ENCODE measurements at places on chromosomes 16 and 17.

- DNase-seq = no peak
Measured at GRCh38 chr17:6592173-6592572, 35.8 kb upstream of the PITPNM3 start.

DNA sequence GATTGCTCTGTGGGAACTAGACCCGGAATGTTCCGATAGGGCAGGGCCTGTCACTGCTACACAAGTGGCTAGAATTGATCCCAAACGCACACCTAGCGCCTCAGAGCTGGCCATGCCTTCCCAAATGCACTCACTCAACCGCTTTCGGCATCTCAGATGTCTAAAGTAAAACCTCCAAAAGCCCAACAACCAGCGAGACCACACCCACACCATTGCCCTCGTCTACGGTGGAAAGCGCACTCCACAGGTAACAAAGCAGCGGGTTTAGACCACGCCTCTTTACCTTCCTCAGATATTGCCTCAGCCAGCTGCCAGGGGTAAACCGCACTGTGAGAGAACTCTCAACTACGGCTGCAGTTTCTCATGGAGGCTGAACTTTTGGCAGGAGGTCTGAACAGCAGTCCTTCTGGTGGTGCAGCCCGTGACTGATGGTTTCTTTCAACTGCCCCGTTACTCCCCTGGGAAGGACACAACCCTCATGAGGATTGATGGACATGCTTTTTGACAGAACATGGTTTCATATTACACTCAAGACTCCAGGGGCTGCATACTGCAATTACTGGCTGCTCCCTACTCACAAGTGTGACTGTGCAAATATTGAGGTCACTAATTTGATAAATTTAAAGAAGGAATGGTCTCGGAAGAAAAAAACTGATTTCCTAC is 34.5 kb downstream of the USP7 start:
- no peak for DNase-seq

- DNase-seq = peak; percentile 96
Measured at GRCh38 chr16:2459647-2460390, at the start of gene TEDC2. TSS of gene TEDC2 (plus strand) at chr16:2460109. CDS start at chr16:2460145, 36 bp downstream.

GRCh38 chr17:61799812-61800484 is 63.4 kb downstream of the BRIP1 start:
- no peak for DNase-seq

DNA sequence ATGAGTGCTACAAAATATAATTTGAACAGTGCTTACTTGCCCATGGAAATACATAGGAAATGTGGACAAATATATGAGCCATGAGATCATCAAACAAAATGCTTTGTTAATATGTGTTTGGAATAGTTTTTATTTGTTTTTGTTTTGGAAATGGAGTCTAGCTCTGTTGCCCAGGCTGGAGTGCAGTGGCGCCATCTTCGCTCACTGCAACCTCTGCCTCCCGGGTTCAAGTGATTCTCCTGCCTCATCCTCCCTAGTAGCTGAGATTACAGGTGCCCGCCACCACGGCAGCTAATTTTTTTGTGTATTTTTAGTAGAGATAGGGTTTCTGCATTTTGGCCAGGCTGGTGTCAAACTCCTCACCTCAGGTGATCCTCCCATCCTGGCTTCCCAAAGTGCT is 2.8 kb downstream of the CNEP1R1 start:
- no peak for DNase-seq

DNA sequence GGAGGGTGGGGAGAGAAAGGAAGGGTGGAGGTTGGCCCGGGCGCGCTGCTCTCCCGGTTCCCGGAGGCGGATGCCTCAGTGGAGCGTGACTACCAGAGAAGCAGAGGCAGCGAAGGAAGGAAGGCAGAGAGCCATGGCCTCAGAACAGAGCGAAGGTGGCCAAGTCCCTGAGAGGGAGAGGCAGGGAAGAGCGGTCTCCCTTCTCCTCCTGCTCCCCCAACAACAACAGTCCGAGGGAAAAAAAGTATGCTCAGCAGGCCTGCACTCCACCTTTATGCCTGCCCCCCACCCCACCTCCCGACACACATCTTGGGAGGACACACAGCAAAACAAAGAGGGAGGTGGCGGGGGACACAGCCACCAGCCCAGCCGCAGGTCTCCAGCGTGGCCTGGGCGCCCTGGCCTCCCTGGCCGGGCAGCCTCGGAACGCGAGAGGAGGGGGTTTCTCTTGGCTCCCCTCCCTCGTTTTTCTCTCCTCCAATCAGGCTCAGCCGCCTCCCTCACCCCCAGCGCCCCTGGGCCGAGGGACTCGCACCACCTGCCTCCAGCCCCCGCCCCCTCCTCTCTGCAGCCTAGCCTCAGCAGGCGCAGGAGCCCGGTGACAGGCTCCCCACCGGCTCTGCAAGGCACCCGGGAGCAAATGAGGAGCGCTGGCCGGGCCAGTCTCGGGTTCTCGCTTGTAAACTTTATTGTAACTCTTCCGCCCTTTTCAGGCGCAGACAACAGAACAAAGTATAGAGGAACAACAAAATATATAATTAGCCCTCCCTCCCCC is 1.1 kb upstream of the HOXB7 start:
- no peak for DNase-seq

GRCh38 chr16:83231729-83232128 is 576.0 kb upstream of the HSBP1 start:
- DNase-seq = no peak

DNA sequence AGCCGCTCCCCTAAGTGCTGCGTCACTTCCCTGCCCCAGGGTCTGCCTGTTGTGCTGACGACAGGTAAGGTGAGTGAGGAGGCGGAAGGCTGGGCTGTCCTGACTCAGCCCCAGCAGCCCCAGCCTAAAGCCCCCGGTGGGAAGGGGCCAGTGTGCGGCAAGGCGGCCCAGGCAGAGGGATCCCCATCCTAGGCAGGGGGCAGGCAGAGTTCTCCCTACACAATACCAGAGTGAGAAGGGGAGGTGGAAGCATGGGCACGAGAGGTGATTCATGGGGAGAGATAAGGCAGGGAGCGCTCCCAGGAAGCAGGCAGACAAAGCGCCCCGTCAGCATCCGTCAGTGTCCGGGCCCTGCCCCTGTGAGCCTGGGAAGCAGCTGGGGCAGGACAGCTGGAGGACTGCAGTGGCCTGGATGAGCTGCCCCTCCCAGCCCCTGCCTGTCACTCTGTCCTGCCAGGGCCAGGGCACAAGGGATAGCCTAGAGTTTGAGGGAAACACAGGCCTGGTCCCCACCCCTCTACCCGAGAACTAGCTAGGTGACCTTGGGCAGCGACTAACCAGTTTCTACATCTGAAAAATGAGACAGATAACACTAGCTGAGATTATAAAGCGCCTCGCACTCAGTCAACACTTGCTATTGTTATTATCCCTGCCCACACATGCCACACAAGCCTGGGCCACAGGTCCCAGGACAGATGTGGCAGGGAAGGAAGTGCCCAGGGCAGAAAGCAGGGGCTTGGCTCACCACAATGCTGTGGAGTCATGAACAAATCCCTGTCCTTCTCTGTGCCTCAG is 3.8 kb downstream of the FAM83G start:
- no peak for DNase-seq

DNA sequence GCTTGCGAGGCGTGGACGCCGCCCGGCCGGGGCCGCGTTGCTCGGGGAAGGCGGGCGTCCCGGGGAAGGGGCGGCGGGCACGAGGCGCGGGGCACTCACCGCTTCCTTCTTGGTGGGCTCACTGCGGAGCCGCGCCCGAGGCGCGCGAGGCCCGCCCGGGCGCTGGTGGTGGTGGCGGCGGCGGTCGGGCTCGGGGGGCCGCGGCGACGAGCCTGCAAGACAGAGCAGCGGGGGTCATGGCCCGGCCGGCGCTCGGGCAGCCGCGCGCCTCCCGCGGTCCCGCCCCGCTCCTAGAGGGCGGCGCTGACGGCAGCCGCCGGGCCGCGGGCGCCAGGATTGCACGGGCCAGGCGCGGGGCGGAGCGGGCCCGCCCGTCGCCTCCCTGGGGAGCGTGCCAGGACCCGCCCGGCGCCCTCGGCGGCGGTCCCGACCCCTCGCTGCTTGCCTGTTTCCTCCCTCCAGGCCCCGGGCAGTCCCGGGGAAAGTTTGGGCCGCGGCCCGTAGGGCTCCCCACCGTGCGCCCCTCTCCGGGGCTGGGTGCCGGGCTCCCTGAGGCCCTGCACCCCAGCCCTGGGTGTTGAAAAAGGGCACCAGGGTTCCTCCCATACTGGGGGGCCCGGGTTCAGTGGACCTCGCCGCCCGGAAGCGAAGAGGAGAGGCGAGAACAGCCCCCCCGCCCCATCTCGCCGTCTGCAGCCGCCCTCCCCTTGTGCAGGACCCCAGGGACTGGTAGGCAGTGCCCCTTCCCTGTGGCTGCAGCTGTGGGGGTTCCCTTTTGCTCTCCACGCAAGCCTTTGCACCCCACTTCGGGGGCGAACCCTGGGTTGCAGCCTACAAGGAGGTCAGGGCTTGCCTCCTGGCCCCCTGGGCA is at the start of gene C16orf74:
TSS of gene C16orf74 (minus strand) at position 270 of the 871 bp plus-strand sequence. CDS start 15,879 bp downstream, outside the sequence.
- DNase-seq = no peak

GRCh38 chr16:31202414-31203375 is at the start of gene PYCARD:
TSS of gene PYCARD (minus strand) at chr16:31202760. CDS start at chr16:31202690, 70 bp downstream.
- DNase-seq = no peak

- no peak for DNase-seq
Measured at GRCh38 chr17:67619555-67619954, 98.2 kb upstream of the NOL11 start.

GRCh38 chr16:9060225-9060624 is 31.2 kb upstream of the HAPSTR1 start:
- no peak for DNase-seq

DNA sequence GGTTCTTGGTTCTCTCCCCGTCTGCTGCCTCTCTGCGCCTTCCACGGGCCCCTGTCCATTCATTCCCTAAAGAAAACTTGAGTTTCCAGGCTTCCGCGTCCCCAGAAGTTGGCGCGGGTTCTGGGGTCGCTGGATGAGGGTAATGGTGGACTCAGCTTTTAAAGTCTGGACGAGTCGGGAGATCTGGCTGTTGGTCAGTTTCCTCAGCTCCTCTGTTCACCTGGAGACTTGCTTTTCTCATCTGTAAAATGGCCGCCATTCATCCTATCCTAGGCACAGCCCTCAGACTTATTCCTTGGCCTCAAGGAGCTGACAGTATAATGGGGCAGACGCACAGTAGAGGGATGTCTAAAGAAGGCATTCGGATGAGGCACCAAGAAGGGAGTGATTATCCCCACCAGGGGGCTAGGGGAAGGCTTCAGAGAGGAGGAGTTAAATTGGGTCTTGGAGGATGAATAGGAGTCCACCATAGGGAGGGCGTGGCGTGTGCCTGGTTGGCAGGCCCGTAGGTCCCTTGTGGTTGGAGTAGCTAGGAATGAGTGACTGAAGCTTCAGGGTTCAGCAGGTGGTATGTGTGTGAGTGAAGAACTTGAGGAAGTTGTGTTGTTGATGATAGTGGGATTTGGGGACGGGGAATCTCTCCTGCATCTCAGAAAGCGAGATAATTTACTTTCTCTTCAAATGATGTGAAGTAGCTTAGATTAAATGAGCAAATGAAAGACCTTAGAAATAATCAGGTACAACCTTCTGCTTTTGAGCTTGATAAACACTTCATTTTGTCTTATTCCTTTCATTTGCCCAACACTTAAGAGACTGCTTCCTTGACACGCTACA is 652 bp downstream of the VPS35L start:
- no peak for DNase-seq

DNA sequence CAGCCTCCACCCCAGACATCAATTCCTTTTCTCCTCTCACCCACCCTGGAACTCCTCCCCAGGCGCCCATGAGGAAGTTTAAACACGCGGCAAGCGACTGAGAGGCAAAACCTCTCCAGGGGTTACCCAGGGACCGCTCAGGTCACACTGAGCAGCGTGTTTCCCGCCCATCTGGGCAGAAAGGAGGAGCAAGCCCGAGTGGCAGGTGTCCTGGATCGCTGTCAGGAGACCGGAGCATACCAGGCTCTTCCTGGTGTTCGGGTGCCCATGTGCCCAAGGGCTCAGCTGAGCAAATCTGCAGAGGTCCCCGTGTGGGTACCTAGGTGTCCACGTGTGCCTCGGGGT is 491 bp downstream of the SLC25A19 start:
- no peak for DNase-seq

DNA sequence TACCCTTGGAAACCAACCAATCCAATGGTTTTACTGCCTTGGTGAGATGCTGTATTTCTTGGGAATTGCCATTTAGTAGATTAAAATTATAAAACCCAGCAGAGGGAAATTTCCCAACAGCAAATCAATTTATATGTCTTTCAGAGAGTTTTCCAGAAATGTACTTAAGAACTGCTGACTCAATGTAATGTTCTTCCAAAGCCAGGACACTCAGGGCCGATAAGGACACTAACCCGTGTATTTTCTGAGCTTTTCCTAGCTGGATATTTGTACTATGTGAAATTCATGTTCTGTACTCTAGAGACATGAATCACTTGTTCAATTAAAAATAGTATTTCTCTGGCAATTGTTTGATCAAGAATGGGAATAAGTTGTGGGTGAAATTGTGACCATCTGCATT is 121.4 kb downstream of the KCNJ2 start:
- no peak for DNase-seq

DNA sequence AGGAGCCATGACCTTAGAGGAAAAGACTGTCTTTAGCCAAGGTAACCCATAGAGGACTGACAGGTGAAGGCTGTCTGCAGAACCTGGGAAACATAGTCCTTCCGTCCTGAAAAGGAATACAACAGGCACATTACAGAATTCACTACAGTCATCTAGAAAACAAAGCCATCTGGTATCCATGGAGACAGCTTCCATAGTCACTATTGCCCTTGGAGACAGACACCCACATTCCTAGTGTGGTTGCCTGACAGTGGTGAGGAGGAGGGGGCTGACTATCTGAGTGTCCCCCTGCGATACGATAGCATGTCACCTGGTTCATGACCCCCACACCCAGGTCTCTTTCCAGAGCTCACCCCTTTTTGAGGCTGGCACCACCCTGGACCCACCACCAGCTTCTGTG is 254.7 kb downstream of the CDH13 start:
- no peak for DNase-seq

DNA sequence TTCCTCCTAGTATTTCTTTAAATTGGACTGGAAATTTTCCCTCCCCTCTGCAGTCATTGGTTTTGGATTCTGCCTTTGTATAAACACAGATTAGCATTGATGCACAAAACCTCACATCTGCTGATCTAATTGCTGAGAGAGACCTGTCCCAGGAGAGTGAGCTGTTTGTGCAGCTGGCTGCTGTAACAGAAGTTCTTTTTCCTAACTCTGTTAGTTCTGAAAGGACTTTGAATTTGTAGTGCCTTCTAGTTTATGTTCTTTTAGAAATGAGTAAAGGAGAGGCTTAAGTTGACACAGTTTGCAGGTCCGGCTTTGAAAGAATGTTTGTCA is 45.2 kb upstream of the KPNB1 start:
- no peak for DNase-seq

- no peak for DNase-seq
Measured at GRCh38 chr17:20235747-20236146, 226.6 kb downstream of the SPECC1 start.

DNA sequence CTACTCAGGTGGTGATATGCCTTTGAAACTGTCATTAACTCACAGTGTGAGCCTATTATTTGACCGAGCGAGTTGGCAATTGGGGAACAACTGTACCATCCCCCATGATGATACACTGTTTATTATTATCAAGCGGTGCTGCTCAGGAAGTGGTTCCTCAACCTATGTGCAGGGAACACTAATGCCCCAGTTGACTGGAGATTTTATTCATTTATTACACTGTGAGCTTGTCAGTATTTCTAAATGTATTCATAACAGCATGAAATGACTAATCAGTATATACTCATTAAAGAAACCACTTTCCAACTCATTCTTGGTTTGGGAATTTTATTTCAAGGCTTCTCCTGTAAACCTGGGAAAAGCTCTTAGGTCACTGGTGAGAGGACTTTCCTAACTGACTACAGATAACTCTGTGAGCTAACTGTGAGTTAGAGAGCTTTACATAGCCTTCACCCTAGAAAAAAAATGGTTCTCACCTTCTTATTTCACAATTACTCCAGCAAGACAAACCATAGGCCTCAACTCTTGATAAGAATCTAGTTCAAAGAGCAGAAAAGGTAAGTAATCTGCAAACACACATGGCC is 42.4 kb downstream of the NXPH3 start:
- DNase-seq = no peak

All from dorsolateral prefrontal cortex (tissue), 122 donors.